Endothelial cell (in vitro differentiated cells): ENCODE measurements at places on chromosomes 6 and 20. TPM values are rescaled to one million over a fixed set of nuclear protein-coding genes. Genes with fewer than 3 reads are reported as not detected.

GRCh38 chr6:33433544-33434191, 13.8 kb downstream of the SYNGAP1 start:
- DNase-seq, result no peak

DNA sequence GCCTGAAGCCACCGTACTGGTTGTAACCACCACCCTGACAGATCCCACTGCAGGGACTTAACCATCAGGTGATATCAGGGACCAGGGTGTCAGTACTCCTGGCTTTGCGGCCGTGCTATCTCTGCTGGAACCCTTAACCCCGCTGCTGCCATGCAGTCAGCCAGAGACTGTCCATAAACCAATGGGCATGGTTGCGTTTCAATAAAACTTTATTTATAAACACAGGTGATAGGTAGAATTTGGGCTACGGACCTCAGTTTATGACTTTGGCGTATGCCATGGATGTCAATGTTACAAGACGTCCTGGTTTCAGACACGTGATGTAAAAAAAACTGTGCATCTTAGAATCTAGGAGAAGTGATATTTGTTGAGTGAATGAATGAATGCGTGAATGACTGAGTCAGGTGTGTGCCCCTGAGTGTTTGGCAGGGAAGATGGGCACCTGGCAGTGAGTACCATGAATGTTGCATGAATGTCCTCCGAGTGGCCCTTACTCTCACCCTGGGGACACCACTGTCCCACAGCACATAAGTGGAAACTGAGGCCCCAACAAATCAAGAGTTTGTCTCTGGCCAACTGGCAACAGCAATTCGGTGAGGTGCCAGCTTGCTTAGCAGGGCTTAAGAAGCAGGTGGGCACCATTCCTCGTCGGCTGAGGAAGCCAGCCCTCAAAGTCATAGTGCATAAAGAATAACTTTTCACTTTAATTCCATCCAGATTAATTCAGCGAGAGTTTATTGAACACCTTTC, 64.0 kb upstream of the APCDD1L start:
- no peak for DNase-seq

- no peak for DNase-seq
Observed at GRCh38 chr6:168734523-168734922, 293.5 kb downstream of the SMOC2 start.

DNA sequence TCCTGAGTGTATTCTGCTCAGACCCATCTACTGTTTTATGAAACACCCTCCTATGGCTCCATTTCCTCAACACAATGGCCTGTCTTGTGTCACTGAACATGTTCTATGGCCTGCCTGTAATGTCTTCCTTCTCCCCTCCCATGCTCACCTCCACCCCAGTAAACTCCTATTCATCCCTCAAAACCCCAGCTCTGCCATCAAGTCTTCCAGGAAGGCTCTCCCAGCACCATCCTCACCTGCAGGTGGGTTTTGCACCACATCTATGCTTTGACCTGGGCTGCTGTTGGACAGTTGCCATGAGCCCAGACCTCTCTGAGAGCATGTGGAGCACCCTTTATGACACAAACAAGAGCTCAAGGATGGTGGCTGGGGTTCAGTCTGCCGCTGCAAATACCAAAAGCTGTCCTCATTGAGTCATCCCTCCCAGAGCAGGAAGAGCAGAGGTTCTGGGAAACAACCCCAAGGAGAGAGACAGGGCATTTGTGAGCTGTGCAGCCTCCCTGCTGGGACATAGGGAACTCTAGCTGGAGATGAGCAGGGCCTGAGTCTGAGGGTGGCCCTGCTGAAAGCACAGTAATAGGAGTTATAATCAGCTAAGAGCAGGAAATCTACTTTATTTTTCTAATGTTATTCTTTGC, 93.8 kb upstream of the CD93 start:
- DNase-seq, result no peak

DNA sequence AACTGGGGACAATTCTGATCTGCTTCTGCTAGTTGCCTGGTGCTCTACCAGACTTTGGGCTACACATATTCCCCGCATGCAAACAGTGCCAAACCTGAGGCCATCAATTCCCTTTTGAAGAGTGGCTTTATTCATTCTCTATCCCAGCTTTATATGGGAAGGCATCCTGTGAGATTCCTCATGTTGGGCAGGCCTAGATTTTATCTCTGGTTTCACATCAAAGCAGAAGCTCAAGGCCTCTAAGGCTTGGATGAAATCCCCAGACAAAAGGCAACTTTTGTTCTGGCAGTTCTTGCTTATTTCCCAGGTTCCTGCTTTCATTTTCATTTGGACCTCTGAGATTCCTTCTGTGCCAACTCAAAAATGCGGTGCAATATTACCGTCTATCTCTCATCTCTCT, 648.8 kb downstream of the QKI start:
- DNase-seq, result no peak

DNA sequence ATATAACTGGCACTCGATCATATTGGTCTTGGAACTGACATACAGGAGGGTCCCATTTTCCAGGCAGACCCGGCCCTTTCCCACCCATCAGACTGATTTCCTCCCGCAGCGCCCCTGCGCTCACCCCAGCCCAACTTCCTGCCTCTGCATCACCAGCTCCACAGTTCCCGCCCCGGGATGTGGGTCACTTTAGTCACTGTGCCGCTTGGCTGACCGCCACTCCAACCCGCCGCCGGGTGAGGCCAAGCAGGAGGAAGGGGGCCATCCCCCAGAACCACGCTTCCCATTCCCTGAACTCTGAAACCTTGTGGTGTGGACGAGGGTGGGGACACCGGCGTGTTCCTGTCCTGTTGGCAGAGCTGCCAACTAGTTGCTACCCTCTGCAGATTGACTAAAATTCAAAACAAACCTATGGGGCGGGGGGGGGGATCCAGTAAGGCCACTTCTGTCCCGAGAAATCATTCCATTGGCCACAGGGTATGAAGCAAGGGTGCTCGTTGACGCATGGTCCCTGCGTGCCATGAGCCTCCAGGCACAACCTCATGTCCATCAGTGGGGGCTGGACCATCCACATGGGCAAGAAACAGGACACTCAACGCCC, 12.3 kb downstream of the TGM2 start:
- no peak for DNase-seq

The HLA-DRB5 gene
- total RNA-seq, result 0.82 TPM

The STMND1 gene
- total RNA-seq, result not detected

The ZSCAN23 gene
- total RNA-seq, result 6.8 TPM

The ZSCAN16 gene
- total RNA-seq, result 6.5 TPM

DNA sequence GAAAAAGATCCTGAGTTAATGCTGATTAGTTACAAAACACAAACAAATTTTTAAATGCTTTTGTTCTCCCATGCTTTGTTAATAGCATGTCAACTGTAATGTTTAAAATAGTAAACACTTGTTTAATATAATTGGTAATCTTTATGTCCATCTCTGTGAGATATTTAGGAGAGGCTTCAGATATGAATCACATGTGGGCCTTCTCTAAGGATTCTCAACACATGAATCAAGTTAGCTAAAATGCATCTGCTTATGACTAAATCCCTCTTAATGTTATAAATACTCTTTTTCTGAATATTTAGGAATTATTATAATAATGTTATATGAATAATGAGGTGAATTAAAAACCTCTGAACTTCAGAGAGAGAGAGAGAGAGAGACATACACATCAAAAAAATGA, 345.9 kb upstream of the MANEA start:
- no peak for DNase-seq

DNA sequence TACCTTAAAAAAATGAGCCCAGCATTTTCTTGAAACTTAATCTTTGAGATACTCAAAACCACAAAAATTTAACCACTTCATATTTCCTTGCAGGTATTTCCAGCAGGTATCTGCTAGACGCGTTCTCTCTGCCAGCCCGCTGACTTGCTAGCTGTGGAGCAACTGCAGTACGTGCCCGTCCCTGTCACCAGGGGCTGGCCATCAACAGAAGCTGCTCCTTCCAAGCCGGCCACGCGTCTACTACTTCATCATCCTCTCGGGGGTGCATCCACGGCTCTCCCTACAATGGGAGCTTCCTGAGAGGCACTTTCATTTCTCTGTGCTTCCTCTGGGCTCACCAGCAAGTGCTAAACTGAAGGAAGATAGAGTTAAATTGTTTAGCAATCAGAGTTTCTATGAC, 132.4 kb downstream of the DTNBP1 start:
- DNase-seq, result no peak

GRCh38 chr20:1287787-1288569, 21.9 kb downstream of the SNPH start:
- DNase-seq, result no peak

The BPIFA2 gene
- not detected for total RNA-seq

The LAMA2 gene
- 2.0 TPM for total RNA-seq

DNA sequence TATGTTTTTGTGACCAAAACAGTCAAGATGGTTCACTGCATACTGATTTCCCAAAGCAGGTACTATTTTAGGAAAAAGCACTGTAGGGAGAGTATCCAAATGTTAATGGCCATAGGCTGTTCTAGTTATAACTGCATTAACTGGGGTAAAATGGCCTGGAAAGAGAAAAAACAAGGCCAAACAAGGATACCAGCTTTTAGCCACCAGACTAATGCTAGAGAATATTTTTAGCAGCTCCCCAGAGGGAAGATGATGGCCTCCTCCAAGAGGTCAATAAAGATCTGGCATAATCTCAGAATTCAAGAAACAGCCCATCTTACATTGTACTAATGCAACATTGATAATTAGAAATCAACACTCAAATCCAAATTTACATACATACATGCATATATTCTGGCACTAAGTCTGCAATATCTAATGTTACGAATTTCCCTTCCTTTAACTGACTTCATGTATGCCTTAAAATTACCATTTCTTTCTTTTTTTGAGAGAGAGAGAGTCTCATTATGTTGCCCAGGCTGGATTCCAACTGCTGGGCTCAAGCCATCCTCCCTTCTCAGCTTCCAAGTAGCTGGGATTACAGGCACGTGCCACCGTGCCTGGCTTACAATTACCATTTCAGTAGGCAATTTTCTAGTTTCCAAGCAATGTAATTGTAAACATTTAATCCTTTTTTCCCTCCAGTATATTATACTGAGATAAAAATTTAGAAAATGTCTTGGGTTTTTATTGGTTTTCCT, 9.3 kb downstream of the COX7A2 start:
- no peak for DNase-seq

The SKIC2 gene
- 63.4 TPM for total RNA-seq
